ENCODE measurements at places on chromosomes 6 and 20. TPM values are rescaled to one million over a fixed set of nuclear protein-coding genes. Genes with fewer than 3 reads are reported as not detected.
A peak's percentile ranks its signal among the peaks of the same experiment; 100 is the strongest.

- no peak for DNase-seq
- peaks cover 58% of the 10 kb centered on the region for H3K36me3 ChIP-seq
- peak overlapping the region; percentile 98 for H3K27ac ChIP-seq
- H3K4me1 ChIP-seq: peaks cover 40% of the 10 kb centered on the region
- H3K27me3 ChIP-seq: no peaks in the 10 kb centered on the region
Measured at GRCh38 chr6:35470663-35471120, 2.5 kb downstream of the RPL10A start.

Gene PTGIS
- 1.6 TPM for total RNA-seq

GRCh38 chr6:165109011-165109410 is 200.4 kb downstream of the C6orf118 start:
- no peaks in the 10 kb centered on the region for H3K36me3 ChIP-seq
- no peaks in the 10 kb centered on the region for H3K27me3 ChIP-seq
- DNase-seq: no peak

- no peak for DNase-seq
- no peaks in the 10 kb centered on the region for H3K36me3 ChIP-seq
- H3K4me1 ChIP-seq: no peaks in the 10 kb centered on the region
- H3K4me3 ChIP-seq: no peak overlapping the region
- H3K27ac ChIP-seq: no peak overlapping the region
Measured at GRCh38 chr6:90809035-90809434, 222.2 kb upstream of the MAP3K7 start.

DNA sequence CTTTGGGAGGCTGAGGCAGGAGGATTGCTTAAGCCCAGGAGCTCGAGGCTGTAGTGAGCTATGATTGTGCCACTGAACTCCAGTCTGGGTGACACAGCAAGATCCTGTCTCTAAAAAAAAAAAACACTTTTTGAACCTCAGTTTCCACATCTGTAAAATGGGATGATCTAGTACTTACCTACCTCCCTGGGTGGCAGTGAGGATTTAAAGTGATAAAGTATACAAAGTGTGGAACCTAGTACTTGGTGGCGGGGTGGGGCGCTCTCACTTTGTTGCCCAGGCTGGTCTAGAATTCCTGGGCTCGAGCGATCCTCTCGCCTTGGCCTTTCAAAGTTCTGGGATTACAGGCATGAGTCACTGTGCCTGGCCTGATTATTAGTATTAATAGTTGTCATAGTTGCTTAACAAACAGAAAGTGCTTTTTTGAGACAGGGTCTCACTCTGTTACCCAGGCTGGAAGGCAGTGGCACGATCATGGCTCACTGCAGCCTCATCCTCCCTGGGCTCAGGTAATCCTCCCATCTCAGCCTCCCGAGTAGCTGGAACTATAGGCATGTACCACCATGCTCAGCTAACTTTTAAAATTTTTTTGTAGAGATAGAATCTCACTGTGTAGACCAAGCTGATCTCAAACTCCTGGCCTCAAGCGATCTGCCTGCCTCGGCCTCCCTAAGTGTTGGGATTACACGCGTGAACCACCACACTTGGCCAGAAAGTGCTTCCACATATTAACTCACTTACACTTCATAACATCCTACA is 7.0 kb upstream of the PLTP start:
- no peak for DNase-seq
- no peaks in the 10 kb centered on the region for H3K36me3 ChIP-seq
- H3K4me3 ChIP-seq: no peak overlapping the region

Gene TCF15
- total RNA-seq: 0.23 TPM

DNA sequence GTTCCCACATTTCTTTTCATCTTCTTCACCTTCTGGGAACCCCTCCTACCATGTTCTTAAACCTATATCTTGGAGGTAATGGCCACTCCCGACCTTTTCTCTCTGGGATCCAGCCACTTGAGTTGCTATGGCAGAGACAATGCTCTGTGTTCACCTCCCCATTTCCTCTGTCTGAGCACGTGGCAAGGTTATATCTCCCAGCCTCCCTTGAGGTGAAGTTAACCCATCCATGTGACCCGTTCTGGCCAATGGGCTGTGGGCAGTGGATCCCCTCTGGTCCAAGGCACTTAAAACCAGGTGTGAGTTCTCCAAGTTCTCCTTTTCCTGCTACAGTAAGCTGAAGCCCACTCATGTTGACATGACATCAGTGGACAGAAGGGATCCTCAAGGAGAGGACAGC is 261.4 kb downstream of the LRFN2 start:
- H3K27me3 ChIP-seq: peaks cover 23% of the 10 kb centered on the region
- peak; percentile 27 for DNase-seq
- H3K4me3 ChIP-seq: no peak overlapping the region
- H3K4me1 ChIP-seq: peaks cover 5% of the 10 kb centered on the region
- H3K36me3 ChIP-seq: no peaks in the 10 kb centered on the region

GRCh38 chr6:138593124-138593877 is 94.0 kb upstream of the NHSL1 start:
- no peaks in the 10 kb centered on the region for H3K36me3 ChIP-seq
- H3K4me1 ChIP-seq: peaks cover 33% of the 10 kb centered on the region
- H3K4me3 ChIP-seq: peak overlapping the region; percentile 68
- peak overlapping the region; percentile 80 for H3K27ac ChIP-seq
- peak; percentile 71 for DNase-seq
- peaks cover 2% of the 10 kb centered on the region for H3K27me3 ChIP-seq

Gene BCL2L1
- total RNA-seq: 182 TPM

GRCh38 chr20:49889935-49890333 is 25.4 kb downstream of the SPATA2 start:
- peaks cover 7% of the 10 kb centered on the region for H3K36me3 ChIP-seq
- no peak for DNase-seq
- no peak overlapping the region for H3K4me3 ChIP-seq
- no peaks in the 10 kb centered on the region for H3K27me3 ChIP-seq

Data from activated CD8-positive, alpha-beta T cell treated with anti-CD3 and anti-CD28 coated beads for 36 hours (primary cell).